ENCODE measurements at places on chromosomes 16 and 17. TPM values are rescaled to one million over a fixed set of nuclear protein-coding genes. Genes with fewer than 3 reads are reported as not detected.

DNA sequence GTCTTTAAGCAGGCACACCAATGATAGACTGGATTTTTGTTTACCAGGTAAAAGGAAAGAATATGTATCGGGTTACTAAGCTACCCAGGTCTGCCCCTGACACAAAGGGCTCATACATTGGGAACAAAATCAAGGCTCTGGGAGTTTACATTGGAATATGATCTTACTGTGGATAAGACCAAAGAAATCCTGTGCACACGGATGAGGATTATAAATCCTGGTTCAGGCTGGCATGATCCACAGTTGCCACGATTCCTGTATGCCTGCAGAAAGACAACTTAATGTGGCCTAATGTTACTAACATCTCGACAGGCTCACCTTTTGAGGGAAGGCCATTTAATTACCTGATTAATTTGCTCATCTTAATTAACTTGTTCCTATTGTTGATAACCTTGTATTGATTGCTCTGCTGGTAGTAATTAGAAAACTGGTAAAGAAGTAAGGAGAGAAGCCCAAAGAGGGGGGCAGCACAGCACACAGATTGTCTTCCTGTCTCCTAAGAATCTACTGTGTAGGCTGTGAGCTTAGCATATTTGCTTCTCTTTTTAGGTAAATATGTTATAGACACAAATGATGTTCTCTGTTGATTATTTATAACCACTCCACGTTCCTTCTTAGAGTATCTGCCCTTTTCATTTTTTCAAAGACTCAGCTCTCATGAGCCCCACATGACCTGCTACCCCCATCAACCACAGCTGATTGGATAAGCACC lies 51.0 kb upstream of the TOX3 start:
- no peak overlapping the region for H3K27ac ChIP-seq
- no peak overlapping the region for H3K4me3 ChIP-seq
- H3K36me3 ChIP-seq, result no peaks in the 10 kb centered on the region
- no peaks in the 10 kb centered on the region for H3K4me1 ChIP-seq
- DNase-seq, result no peak

GRCh38 chr16:82260212-82260795 lies 90.3 kb upstream of the MPHOSPH6 start:
- H3K36me3 ChIP-seq, result no peaks in the 10 kb centered on the region
- H3K27me3 ChIP-seq, result peaks cover 2% of the 10 kb centered on the region
- no peak for DNase-seq

GRCh38 chr17:56642424-56642823 lies 48.9 kb downstream of the NOG start:
- no peak overlapping the region for H3K4me3 ChIP-seq
- no peak overlapping the region for H3K27ac ChIP-seq
- peaks cover 26% of the 10 kb centered on the region for H3K27me3 ChIP-seq

- H3K27ac ChIP-seq, result 0 out of 2 replicates have a peak overlapping the region, but pooled peaks have one; percentile 29
- no peaks in the 10 kb centered on the region for H3K36me3 ChIP-seq
- no peak for DNase-seq
Measured at GRCh38 chr16:11098601-11099390, 154.4 kb downstream of the CLEC16A start.

- peak overlapping the region; percentile 97 for H3K27ac ChIP-seq
- H3K4me3 ChIP-seq, result peak overlapping the region; percentile 74
- DNase-seq, result peak; percentile 100
- H3K27me3 ChIP-seq, result no peaks in the 10 kb centered on the region
- peaks cover 86% of the 10 kb centered on the region for H3K4me1 ChIP-seq
Measured at GRCh38 chr16:84836234-84836647, 16.5 kb downstream of the CRISPLD2 start.

- peaks cover 2% of the 10 kb centered on the region for H3K27me3 ChIP-seq
- H3K4me3 ChIP-seq, result no peak overlapping the region
- peaks cover 13% of the 10 kb centered on the region for H3K4me1 ChIP-seq
- DNase-seq, result peak; percentile 100
- no peaks in the 10 kb centered on the region for H3K36me3 ChIP-seq
Measured at GRCh38 chr17:8187517-8188262, 2.3 kb downstream of the BORCS6 start.

DNA sequence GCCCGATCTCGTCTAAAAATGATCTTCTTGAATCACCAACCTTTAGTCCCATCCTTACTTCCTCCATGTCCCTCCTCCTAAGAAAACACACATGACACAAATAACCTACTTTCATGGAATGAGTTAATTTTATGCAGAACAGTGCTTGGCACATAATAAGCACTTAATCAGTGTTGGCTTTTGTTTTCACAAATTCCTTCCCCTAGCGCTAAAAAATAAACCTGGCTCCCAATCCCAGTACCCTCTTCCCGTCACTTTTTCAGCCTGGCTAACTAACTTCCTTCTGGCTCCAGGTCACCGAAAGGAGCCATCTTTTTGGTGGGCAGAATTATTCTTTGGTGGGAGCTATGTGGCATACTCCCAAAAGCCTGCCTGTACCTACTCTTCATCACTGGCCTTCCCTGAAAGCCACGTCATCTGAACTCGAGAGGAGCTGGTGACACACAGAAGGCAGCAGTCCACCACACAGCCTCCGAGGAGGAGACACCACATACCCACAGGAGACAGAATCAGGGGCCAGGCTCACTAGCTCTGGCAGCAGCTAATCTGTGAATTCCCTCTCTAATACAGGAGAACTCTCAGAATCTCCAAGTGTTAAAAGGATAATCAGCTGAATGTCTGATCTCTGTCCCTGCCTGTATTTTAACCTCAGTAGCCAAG lies 114.5 kb downstream of the SMG6 start:
- peaks cover 3% of the 10 kb centered on the region for H3K27me3 ChIP-seq
- peaks cover 55% of the 10 kb centered on the region for H3K4me1 ChIP-seq
- no peak for DNase-seq
- H3K36me3 ChIP-seq, result peaks cover 61% of the 10 kb centered on the region
- H3K4me3 ChIP-seq, result no peak overlapping the region

- peak; percentile 77 for DNase-seq
- peaks cover 23% of the 10 kb centered on the region for H3K4me1 ChIP-seq
- H3K27ac ChIP-seq, result peak overlapping the region; percentile 85
Measured at GRCh38 chr16:57591086-57591869, 37.2 kb upstream of the ADGRG1 start.

DNA sequence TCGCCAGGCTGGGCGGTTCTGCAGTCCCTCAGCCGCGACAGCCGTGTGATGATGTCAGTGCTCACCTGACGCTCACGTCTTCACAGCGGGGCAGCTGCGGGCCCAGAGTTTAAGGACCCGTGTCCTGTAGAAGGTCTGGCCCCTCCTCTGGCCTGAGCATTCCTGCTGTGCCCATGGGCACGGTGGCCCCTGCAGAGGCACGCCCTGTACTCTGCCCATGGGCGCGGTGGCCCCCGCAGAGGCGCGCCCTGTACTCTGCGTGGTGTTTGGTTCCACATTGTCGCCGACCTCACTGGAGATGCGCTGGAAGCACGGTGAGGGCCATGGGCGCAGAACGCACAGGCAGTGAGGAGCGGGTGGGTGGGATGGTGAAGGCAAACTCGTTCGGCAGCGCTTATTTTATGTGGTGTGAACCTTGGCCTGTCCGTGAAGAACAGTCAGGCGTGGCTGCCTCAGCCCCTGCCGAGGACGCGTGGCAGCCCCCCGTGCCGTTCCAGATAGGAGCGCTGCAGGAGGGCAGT lies 122.0 kb downstream of the BANP start:
- peaks cover 6% of the 10 kb centered on the region for H3K36me3 ChIP-seq
- H3K27me3 ChIP-seq, result no peaks in the 10 kb centered on the region
- no peak overlapping the region for H3K27ac ChIP-seq
- H3K4me3 ChIP-seq, result no peak overlapping the region

DNA sequence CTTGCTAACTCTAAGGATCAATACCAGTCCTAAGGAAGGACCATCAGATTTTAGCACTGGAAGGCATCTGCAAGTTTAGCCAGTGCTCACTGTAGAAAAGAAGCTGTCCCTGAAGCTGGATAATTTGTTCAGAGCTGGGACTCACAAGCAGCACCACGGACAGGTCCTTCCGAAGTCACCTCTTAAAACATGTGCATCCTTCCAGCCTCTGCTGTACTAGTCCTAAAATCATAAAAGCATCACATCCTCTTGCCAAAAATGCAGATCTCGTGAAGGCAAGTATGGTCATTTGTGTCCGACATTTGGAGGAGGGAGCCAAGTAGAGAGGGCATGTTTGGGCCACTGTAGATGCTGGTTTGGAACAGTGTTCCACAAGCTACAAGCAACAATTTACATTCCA lies 506.9 kb downstream of the RBFOX1 start:
- H3K27ac ChIP-seq, result no peak overlapping the region
- H3K4me1 ChIP-seq, result no peaks in the 10 kb centered on the region
- H3K27me3 ChIP-seq, result no peaks in the 10 kb centered on the region
- H3K36me3 ChIP-seq, result no peaks in the 10 kb centered on the region

GRCh38 chr17:74177018-74177450 lies 26.4 kb upstream of the RPL38 start:
- H3K27me3 ChIP-seq, result peaks cover 15% of the 10 kb centered on the region
- no peak overlapping the region for H3K4me3 ChIP-seq
- H3K36me3 ChIP-seq, result no peaks in the 10 kb centered on the region
- H3K27ac ChIP-seq, result peak overlapping the region; percentile 3
- peak; percentile 47 for DNase-seq

DNA sequence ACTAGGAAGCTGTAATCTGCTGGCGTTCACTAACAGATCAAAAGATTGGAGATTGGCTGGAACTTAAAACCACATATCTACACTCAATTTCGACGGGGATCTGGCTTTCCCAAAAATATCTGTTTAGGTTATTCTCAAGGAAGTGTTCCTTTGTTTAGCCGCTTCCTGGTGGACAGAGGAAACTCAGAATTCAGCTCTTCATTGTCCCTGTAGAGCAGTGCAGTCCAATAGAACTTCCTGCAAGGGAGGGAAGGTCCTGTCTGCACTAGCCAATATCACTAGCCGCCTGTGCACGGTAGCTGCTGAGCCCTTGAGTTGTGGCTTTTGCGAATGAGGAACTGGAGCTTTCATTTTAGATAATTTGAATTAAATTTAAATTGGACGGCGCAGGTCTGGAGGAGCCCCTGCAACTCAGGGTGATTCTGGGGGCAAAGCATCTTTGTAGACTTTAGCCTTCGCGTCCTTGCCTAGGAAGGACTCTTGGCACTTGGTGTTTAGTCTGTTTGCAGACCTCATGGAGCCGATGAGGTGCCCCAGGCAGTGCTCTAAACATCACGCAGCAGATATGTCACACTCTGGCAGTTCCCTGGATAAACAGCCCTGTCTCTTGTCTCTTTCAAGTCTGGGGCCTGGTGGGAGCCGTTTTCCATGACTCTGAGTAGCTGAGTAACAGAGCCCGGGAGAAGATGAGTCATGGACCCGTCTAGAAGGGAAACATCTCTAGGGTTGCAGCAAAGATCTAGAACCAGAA lies 122.2 kb downstream of the CCDC182 start:
- H3K4me3 ChIP-seq, result peak overlapping the region; percentile 62
- H3K36me3 ChIP-seq, result peaks cover 10% of the 10 kb centered on the region
- peak overlapping the region; percentile 91 for H3K27ac ChIP-seq
- peak; percentile 92 for DNase-seq
- H3K27me3 ChIP-seq, result no peaks in the 10 kb centered on the region

- peaks cover 8% of the 10 kb centered on the region for H3K36me3 ChIP-seq
- H3K27ac ChIP-seq, result peak overlapping the region; percentile 31
- no peak for DNase-seq
Measured at GRCh38 chr17:28372945-28373274, 1.4 kb downstream of the SARM1 start.

The TMIGD1 gene
- total RNA-seq, result not detected

The AOC3 gene
- 0.05 TPM for total RNA-seq

The DOC2B gene
- not detected for total RNA-seq

The PGS1 gene
- total RNA-seq, result 21.8 TPM

The FBXW10B gene
- total RNA-seq, result 0.32 TPM

The STAC2 gene
- total RNA-seq, result not detected

The NPW gene
- 1.1 TPM for total RNA-seq

Measured in HFFc6 (cell line).